ENCODE measurements at places on chromosomes 2 and 18. TPM values are rescaled to one million over a fixed set of nuclear protein-coding genes. Genes with fewer than 3 reads are reported as not detected.

GRCh38 chr2:218733171-218734021 is 22.8 kb downstream of the TTLL4 start:
- no peak for DNase-seq

DNA sequence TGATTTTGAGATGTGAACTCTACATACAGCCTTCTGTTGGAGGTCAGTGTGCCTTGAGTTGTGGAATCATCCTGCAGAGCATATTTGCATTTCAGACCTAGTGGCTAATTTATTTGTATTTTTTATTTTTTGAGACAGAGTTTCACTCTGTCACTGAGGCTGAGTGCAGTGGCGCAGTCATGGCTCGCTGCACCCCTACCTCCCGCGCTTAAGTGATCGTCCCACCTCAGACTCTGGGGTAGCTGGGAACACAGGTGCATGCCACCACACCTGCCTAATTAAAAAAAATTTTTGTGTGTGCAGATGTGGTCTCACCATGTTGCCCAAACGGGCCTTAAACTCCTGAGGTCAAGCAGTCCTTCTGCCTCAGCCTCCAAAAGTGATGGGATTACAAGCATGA is 104.4 kb downstream of the ASXL3 start:
- no peak for DNase-seq

- DNase-seq = no peak
Measured at GRCh38 chr2:176280867-176281658, 11.8 kb downstream of the MTX2 start.

DNA sequence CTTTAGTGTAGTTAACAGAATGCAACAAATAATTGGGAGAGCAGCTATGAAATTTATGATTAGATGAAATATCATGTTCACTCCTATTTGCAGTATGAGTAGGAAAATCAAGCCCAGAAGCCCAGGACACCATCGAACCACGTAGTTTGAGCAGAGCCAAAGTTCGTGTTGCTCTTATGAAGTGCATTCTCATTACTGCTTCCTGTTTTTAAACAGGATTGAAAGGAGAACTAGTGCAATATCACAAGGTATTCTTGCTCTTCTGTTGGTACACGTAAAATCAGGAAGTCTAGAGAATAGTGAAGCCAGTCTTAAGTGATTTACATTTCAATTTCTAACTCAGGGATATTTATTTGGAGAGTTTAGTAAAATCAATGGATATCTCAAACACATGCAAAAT is 21.1 kb downstream of the ARHGAP15 start:
- no peak for DNase-seq

DNA sequence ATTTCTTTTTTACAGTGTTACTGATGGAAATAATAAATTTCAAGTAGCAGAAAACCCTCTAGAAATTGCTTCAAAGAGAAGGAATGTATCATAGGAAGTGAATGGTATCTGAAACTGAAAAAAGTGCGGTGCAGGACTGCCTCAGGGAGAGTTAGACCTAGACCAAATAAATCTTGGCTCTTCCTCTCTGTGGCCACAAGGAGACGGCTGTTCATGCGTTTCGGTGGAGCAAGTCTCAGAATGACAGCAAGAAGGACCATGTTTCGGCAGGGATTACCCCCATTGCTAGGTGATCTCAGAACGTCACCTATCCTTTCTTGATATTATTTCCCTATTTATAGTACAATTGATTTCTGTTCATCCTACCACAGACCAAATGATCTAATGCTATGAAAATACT is 522.3 kb downstream of the SOX11 start:
- no peak for DNase-seq

The HOXD12 gene
- total RNA-seq = not detected

The LONRF2 gene
- 0.24 TPM for total RNA-seq

The SF3B6 gene
- total RNA-seq = 213 TPM

The CRYGA gene
- 0.09 TPM for total RNA-seq

The ADD2 gene
- total RNA-seq = 0.90 TPM

The RAD51AP2 gene
- total RNA-seq = not detected

The RESP18 gene
- total RNA-seq = not detected

Data from thymus (tissue), 14 donors.